Spleen (tissue), 13 donors: ENCODE measurements at places on chromosomes 12 and 14.

DNA sequence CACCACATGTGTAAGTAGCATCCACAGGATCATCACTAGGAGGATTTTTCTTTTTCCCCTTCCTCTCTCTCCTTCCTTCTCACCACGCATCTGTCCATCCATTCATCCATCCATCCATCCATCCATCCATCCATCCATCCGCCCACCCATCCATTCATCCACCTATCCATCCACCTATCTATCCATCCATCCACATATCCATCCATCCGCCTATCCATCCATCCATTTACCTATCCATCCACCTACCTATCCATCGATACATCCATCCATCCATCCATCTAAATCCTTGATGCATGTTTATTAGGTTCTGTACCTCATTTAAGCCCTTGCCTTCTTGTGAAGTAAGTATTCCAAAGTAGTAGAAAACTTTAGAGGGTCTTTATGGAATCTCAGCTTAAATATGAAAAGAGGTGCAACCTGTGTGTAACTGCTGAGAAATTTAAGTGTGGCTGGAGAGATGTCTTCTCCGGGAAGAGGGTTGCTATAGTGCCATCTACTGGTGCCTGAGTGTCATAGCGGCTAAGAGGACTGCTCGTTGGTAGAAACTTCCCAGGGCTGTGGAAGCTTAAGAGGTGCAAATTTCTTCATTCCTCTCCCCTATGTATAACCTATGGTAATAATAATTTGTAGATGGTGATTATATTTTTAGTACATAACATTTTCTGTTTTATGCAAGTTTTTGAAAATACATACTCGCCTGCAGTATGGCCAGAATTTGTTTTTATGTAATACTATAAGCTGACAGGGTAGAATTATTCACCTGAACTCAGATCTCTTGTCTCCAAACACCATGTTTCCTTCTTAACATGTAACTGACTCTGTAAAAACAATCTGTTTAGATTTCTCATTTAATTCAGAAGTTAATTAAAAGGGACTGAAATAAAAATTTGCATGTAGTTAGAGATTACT is 46.0 kb downstream of the MYO1H start:
- DNase-seq: no peak

DNA sequence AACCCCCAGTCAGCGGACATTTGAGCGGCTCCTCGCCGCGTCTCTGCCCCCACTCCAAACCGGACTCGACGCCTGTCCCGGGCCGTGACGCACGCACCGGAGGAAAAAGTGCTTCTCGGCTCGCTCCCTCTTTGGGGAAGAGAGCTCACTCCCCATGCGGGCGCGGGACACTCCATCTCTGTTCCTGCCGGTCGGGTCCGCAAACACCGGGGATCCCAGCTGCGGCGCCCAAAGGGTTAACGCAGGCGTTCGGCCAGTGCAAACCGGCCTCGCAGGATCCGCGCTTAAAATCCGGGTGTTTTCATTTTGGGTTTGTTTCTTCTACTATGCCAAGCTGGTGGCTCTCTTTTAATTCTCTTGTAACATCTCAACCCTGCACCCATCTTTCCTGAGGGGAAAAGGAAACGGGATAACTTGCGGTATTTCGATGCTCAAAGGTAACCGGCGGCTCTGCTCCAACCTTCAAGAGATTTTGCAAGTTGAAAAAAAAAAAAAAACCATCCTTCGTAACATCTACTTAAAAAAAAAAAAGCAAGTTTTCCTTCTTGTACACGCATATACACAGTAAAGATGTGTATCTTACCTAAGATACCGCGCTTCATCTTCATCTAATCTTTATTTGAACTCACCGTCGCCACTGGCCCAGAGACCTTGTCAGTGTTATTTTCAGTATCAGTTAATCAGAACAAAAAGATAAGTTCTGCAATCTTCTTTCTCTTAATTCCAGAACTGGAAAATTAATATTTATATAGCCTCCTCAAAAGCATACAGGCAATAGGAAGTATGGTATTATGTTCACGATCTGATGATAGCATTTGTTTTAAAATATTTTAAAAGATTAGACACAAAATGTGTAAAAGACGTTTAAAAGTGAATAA is 1.6 kb upstream of the ATP2B1 start:
- DNase-seq: no peak

GRCh38 chr14:34059037-34059924 is 108.4 kb upstream of the EGLN3 start:
- DNase-seq: no peak

GRCh38 chr12:100229036-100229635 is 28.5 kb downstream of the ACTR6 start:
- DNase-seq: no peak

GRCh38 chr14:50173891-50174290 is 57.5 kb downstream of the SOS2 start:
- no peak for DNase-seq

GRCh38 chr12:22406627-22407026 is 72.1 kb upstream of the ST8SIA1 start:
- DNase-seq: no peak
